A172 (cell line): ENCODE measurements at places on chromosomes 3 and 15.

- DNase-seq, result no peak
Measured at GRCh38 chr3:109432833-109433232, 95.5 kb upstream of the DPPA4 start.

- DNase-seq, result no peak
Measured at GRCh38 chr3:7226393-7226792, 365.5 kb downstream of the GRM7 start.

DNA sequence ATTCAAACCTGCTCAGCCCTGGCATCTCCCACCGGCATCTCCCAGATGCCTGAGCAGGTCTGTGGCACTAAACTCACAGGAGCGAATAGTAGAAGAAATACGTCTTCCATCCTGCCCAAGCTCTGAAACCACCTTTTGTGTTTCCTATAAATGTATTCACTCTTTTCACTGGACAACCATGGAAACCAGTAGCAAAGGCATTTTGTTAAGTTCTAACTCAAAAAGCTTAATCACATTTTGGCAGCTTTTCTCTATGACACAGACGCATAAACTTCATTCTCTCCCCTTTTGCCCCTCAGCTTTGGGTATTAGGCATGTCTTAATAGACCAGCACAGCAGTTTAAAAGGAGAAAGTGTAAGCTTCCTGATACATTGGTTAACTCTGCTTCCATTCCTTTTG is 24.5 kb upstream of the ARNT2 start:
- DNase-seq, result no peak

- no peak for DNase-seq
Measured at GRCh38 chr3:138196023-138196422, 8.9 kb downstream of the ARMC8 start.

- peak; percentile 57 for DNase-seq
Measured at GRCh38 chr15:36400936-36401585, 178.4 kb upstream of the CDIN1 start.

DNA sequence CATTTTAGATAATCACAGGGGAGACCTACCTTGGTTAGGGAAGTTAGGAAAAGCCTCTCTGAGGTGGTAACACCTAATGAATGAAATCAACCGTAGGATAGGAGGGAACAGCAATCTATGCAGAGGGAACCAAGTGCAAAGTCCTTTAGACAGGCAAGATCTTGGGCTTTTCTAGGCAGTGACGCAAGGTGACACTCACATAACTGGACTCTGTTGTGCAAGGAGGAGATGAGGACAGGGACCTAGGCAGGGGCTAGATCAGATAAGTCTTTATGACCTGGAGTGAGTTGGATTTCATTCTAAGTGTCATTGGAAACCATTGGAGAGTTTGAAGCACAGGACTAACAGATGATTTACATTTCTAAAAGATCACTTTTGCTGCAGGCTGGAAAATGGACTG is 4.6 kb upstream of the LMOD3 start:
- no peak for DNase-seq

DNA sequence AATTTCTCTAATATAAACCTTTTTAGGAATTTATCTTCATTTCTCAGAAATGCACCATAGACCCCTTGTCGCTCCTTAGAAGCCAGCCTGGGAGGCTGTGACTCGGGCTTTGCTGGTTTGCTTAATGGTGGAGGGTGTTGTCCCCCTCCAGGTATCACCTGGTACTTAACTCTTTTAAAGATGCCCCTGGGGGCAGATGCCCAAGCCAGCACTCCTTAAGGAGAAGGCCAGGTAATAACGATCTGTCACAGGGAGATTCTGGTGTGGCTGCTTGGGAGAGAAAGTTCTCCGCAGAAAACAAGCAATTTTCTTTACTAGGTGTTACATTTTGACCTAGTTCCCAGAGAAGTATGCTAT is 22.3 kb downstream of the EHD4 start:
- DNase-seq, result no peak

- DNase-seq, result peak; percentile 42
Measured at GRCh38 chr3:156553705-156554356, 1.1 kb downstream of the SSR3 start.

- DNase-seq, result no peak
Measured at GRCh38 chr15:38689522-38689921, 124.9 kb upstream of the RASGRP1 start.
